ENCODE measurements at places on chromosomes 11 and 22.

DNA sequence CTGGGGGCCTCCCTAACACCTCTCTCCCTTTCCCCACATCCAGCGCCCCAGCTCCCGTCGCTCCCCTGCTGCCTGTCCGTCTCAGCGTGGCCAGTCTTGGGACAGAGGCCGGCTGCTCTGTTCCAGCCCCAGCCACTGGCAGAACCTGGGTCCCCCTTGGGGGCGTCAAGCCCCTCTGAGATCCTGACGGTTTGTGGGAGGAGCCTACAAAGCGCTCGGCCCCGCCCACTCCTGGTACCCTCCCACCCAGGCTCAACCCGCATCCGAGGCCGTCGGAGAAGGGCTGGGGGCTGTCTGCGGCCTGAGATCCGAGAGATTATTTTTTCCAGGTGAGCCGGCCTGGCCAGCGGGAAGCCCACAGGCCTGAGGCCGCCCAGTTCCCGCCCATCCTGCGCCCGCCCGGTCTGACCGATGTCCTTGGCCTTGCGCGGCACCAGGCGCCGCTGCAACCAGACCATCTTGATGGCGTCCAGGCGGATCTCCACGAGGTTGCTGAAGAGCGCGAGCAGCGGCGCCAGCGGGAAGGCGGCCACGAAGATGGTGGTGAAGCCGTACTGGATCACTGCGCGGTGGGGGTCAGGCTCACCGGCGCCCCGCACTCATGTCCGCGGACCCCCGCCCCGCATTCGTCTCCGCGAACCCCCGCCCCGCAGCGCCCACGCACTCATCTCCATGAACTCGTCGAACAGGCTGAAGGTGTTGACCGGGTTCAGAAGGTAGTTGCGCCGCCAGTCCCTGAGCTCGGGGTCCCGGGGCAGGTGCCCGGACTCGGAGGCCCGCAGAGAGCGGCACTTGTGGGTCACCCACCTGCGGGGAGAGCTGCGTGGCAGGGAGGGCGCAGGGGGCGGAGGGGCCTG lies 5.5 kb upstream of the SIGIRR start:
- DNase-seq = no peak

GRCh38 chr22:43535336-43535735 lies 123.5 kb downstream of the MPPED1 start:
- no peak for DNase-seq

- no peak for DNase-seq
These were observed 76.9 kb downstream of the IGLL1 start for GRCh38 chr22:23503142-23503541.

DNA sequence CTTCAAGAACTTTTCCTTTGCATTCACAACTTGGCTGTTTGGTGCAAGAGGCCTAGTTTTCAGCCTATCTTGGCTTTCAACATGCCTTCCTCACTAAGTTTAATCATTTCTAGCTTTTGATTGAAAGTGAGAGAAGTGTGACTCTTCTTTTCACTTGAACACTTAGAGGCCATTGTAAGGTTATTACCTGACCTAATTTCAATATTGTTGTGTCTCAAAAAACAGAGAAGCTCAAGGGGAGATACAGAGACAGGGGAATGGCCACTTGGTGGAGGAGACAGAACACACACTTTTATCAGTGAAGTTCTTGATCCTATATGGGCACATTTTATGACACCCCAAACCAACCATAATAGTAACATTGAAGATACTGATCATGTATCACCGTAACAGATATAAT lies 532.3 kb downstream of the DLG2 start:
- DNase-seq = no peak

GRCh38 chr11:65649656-65650546 lies 12.0 kb downstream of the SIPA1 start:
- DNase-seq = no peak

- DNase-seq = no peak
These were observed 563.1 kb upstream of the ISX start for GRCh38 chr22:34502821-34503220.

- DNase-seq = no peak
These were observed 18.0 kb downstream of the HDHD5 start for GRCh38 chr22:17140826-17141766.

GRCh38 chr22:46415776-46416519 lies 80.4 kb downstream of the TRMU start:
- DNase-seq = no peak

DNA sequence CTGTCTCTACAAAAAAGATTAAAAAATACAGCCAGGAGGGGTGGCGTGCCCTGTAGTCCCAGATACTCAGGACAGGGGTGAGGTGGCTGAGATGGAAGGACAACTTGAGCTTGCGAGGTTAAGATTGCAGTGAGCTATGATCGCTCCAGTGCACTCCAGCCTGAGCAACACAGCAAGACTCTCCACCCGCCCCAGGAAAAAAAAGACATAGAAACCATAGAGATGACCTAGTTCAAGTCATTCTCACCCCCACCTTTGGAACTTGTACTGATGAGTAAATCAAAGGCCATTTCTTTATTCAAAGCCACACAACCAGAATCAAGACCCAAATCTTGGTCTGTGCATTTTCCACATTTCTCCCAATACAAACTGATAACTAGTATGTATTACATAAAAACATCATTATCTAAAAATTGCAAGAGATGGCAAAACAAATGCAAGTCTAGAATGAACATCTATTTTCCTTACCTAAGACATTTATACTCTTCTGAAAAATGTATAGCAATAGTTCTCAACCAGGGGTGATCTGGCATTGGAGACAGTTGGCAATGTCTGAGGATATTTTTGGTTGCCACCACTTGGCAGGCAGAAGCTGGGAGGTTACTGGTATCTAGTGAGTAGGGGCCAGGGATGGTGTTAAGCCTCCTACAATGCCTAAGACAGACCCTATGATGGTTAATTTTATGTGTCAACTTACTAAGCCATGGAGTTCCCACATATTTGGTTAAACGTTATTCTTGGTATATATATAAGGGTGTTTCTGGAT lies 34.6 kb downstream of the LGR4 start:
- no peak for DNase-seq

DNA sequence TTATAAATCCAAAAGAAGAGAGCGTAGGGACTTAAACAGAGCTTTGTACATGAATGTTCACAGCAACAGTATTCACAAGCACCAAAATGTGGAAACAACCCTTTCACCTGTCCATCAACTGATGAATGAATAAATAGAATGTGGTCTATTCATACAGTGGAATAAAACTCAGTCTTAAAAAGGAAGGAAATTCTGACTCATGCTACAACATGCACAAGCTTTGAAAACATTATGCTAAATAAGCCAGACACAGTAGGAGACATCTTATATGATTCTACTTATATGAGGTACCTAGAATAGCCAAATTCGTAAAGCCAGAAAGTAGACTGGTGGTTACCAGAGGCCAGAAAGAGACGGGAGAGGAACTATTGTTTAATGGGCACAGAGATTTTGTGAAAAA lies 74.3 kb downstream of the SHANK2 start:
- DNase-seq = no peak

- no peak for DNase-seq
These were observed 20.4 kb downstream of the FXYD6 start for GRCh38 chr11:117855912-117856651.

GRCh38 chr22:47370448-47371262 lies 608.2 kb downstream of the TBC1D22A start:
- DNase-seq = peak; percentile 27

DNA sequence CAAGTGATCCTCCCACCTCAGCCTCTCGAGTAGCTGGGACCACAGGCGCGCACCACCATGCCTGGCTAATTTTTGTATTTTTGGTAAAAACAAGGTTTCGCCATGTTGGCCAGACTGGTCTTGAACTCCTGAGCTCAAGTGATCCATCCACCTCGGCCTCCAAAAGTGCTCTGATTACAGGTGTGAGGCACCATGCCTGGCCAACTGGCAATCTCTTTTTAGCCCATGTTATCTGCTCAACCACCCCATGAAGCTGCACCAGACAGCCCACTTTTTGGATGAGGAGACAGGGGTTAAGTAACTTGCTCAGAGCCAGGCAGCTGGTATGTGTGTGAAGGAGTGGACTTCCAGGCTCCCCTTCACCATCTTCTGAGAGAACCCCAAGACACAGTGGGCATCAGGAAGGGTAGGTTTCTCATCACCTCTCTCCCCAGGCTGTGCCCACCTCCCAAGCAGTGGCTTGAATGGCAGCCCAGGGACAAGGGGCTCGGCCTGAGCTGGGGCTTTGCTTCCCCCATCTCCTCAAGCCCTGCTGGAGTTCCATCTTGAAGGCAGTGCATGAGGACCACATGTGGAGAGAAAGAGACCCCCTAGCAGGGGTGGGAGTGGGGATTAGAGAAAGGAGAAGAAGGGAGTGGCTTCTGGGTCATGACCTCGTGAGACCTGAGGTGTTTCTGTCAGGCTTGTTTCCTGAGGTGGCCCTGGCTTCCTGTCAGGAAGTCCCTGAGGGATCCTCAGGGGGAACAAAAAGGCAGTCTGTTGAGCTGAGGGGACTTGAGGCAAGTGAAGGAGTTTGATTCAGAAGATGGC lies 87.5 kb upstream of the PARVA start:
- DNase-seq = no peak

- no peak for DNase-seq
These were observed 23.5 kb upstream of the L3MBTL2 start for GRCh38 chr22:41181349-41182241.

DNA sequence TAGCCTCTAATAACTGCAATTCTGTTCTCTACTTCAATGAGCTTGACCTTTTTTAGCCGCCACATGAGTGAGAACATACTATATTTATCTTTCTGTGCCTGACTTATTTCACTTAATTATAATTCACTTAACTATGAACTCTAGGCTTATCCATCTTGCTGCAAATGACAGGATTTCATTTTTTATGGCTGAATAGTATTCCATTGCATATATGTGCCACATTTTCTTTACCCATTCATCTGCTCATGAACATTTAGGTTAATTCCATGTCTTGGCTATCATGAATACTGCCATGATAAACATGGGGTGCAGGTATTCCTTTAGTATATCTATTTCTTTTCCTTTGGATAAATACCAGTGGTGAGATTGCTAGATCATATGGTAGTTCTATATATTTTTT lies 85.2 kb downstream of the CWC15 start:
- no peak for DNase-seq

- no peak for DNase-seq
These were observed 7.5 kb downstream of the DERL3 start for GRCh38 chr22:23831261-23831660.

GRCh38 chr22:44680481-44680894 lies 21.5 kb upstream of the PRR5 start:
- DNase-seq = no peak

GRCh38 chr11:92397221-92397755 lies 172.7 kb downstream of the FAT3 start:
- no peak for DNase-seq

- DNase-seq = no peak
These were observed 201.2 kb upstream of the TMEM45B start for GRCh38 chr11:129614256-129614944.

DNA sequence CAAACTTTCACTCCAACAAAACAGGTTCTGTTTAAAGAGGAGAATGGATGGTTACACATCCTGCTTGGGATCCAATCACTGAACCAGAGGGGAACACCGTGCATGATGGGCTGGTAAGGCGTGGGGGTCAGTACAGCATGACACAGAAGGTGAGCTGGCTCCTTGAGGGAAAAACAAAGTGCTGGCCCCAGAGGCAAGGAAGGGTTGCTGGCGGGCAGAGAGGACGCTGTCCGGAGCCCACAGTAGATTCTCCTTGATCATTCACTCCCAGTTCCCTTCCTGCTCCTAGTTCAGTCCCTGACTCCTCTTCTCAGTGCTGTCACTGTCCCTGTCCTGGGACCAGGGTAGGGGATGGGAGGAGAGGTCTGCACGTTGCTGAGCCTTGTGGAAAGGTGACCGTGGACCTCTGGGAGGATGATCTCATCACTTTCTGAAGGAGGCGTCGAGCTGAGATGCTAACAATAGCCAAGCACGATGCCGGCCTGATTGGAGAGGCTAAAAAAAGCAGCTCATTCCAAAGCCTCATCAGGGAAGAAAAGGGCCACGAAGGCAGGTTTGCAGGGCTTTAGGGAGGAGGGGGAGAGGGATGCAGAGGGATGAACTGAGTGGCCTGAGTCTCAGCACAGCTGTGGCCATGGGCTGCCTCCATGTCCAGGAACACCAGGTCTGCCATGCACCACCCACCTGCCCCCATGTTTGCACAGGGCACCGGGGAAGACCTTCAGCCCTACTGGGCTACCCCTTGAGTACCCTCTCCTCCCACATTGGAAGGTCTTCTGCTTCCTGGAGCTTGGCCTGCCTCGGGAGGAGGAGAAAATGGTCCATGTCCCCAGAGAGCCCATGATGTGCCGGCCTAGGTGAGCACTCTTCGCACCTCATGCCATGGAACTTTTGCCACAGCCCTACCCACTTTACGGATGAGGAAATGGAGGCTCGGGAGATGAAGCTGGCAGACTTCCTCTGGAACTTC lies 72.7 kb upstream of the RTL6 start:
- no peak for DNase-seq

DNA sequence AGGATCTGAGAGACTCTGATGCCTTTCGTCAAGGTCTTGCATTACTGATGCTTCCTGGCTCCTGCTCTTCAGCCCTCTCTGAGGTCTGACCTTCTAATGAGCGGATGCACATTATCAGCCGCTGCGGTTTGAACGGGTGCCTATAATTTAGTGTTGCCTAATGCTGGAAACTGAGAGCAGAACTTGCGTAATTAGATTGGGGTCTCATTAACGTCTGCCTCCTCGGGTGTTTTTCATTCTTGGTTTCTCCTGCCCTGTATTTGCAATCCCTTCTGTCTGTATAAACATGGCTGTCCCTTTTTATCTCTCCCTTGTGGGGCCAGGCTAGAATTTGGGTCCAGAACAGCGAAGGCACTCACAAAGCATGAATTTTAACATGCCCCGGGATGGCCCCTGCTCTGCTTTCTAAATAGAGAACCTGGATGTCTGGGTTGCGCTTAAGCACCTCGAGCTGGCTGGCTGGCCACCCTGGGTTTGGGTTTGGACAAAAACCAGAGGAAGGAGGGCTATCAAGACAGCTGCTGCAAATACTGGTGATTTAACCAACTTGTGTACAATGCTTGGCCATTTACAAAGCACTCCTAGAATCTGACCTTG lies 118.6 kb downstream of the TIMP3 start:
- DNase-seq = no peak

- peak; percentile 31 for DNase-seq
These were observed 10.7 kb upstream of the MTMR3 start for GRCh38 chr22:29872144-29872893.

- no peak for DNase-seq
These were observed 3.0 kb downstream of the GAL start for GRCh38 chr11:68687311-68687710.

Data from MM.1S (cell line).